ENCODE measurements at places on chromosomes 11 and 22. TPM values are rescaled to one million over a fixed set of nuclear protein-coding genes. Genes with fewer than 3 reads are reported as not detected.

- no peak for DNase-seq
Observed at GRCh38 chr11:132541794-132542193, 990.5 kb downstream of the OPCML start.

DNA sequence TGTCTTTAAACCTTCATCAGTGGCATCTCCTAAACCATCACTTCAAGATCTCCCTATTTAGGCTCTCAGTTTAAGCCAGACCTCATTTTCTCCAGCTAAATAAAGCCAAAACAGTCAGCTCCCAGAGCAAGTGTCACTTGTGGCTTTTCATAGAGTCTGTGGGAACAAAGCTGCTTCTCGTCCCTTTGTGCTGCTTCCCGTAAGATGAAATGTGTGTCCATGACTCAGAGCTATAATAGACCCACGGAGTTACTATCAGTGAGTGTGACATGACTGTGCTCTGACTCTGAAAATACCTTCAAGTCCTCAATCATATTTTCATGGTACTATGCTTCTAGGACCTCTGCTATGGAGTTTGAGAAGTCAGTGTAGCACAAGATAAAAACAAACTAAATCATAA lies 57.3 kb upstream of the SLN start:
- DNase-seq: no peak

- DNase-seq: peak; percentile 64
Observed at GRCh38 chr11:115504276-115505158, at the start of gene CADM1. TSS of gene CADM1 (minus strand) at chr11:115504415.

- DNase-seq: no peak
Observed at GRCh38 chr11:104917271-104918112, 19.2 kb upstream of the CASP12 start.

- no peak for DNase-seq
Observed at GRCh38 chr11:63889344-63889743, 27.6 kb downstream of the RCOR2 start.

- DNase-seq: no peak
Observed at GRCh38 chr11:101792814-101793213, 122.0 kb upstream of the CEP126 start.

DNA sequence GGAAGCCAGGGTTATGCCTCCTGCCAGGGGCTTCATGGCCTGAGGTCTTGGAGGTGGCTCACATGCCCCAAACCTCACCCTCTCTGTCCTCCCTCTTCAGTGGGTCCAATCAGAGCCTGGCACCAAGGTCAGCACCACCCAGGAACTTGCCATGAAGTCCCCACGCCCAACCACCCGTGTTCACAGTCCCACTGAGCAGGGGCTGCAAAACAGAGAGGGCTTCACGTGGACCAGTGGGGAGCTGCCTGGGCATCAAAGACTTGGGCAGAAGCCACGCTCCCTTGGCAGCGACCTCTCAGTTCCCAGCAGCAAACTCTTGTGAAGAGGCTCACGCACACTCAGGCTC lies 425.8 kb upstream of the B3GAT1 start:
- DNase-seq: no peak

- DNase-seq: no peak
Observed at GRCh38 chr11:134701564-134702165, 289.6 kb upstream of the B3GAT1 start.

DNA sequence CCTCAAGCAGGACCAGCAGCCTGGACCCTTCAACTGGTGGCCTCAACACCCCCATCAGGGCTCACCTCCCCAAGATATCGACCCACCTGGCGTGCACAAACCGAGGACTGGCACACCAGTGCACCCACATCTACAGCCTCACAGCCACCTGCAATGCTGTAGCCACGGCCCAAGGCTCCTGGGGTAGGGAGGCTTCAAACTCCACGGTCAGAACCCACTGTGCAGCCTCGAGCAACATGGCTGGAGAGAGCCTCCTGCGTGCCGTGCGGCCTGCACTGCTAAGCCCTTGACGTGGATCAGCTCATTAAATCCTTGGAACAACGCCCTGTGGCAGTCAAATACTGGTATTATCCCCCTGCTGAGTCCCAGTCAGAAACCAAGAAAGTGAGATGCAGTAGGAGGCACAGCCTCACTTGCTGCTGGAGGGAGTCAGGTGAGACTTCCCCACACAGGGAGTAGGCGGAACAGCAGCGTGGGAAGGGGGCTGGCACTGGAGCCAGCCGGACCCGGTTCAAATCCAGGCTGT lies 4.6 kb downstream of the CARD10 start:
- DNase-seq: no peak

DNA sequence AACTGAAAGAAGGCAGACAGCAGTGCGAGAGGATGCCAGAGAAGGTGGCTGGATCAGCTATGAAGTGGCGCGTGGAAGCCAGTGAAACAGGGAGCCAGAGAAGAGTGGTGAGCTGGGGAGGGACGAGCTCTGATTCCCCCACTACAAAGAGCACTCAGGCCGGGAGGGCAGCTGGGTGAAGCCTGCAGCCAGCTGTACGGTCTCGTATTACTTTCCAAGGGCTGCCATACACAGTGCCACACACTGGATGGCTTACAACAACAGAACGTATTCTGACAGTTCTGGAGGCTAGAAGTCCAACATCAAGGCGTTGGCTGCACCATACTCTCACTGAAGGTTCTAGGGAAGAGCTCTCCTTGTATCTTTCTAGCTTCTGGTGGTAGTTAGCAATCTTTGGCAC lies 47.1 kb upstream of the WNT11 start:
- DNase-seq: no peak

- no peak for DNase-seq
Observed at GRCh38 chr11:1819074-1819473, 15.7 kb upstream of the SYT8 start.

DNA sequence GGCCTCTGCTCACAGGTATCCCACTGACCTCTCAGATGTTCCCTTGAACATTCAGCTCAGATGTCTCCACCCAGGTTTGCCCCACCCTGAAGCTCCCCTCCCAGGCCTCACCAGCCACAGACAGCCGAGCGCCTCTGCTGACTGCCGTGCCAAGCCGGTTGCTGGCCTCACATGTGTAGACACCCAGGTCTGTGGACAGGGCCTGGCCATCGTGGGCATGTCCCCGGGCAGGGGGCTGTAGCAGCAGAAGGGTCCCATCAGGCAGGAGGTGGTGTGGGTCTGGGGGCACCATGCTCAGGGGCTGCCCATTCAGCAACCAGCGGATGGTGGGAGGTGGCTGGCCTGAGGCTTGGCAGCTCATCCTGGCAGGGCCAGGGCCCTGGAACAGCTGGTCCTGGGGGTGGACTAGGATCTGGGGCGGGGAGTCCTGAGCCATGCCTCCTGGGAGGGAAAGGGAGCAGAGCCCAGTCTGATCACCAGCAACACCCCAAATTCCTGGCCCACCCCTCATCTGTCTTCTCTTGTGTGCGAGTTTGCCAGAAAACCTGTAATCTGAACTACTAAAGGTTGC lies 759 bp downstream of the ROBO4 start:
- no peak for DNase-seq

GRCh38 chr22:50473855-50474671 lies 772 bp downstream of the SBF1 start:
- DNase-seq: peak; percentile 60

DNA sequence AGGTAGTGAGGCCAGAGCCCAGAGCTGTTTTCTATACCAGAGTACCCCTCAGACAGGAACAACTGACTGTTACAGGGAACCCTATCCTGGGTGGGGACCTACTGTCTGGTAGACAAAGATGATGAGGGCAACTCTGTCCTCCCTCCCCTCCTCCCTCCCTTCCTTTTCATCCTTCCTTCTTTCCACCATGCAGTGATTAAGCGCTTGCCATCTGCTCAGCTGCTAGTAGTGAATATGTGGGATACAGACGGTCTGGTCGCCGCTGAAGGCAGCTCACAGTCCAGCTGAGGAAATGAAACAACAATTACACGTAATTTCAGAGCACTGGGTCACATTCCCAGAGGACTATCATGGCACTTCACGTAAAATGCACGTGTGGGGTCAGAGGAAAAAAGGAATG lies 597.1 kb downstream of the BUD13 start:
- no peak for DNase-seq

DNA sequence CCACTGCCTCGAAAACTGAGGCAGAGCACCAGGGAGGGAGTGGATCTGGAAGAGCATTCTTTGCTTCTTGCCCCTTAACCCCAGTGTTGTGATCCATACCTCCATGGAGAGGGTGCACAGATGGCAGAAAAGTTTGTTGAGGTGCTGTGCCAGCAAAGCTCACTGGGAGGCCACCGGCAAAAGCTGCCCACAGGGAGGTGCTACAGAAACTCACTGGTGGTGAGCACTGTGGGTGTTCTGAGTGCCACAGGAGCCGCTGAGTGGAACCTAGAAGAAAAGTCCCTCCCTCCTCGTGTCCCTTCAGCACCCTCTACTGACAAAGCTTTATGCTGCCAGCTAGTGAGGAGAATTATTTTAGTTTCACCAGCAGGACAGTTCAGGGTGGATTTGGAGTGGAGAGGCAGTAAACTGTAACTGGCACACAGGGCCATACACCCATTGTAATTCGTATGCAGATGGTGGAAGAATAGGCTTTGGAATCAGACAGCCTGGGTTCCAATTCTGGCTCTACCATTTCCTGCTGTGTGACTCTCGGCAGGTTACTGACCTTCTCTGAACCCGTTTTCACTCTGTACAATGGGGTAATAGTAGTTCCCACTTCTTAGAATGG lies 84.6 kb downstream of the SWAP70 start:
- DNase-seq: peak; percentile 64

DNA sequence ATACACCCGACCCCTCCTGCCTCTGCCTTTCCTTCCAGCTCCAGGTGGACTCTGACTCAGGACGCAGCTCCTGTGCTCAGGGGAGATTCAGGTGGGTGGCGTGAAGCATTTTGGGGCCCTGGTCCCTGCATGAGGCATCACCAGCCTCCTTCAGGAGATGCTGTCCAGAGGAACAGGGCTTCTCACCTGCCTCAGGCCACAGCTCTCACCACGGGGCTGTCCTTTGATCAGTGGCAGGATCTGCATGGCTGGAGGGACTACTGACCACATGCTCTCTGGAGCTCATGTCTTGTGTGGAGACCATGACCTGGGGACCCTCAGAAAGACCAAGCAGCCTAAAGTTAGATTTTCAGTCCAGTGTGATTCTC lies 58.8 kb downstream of the GGTLC2 start:
- DNase-seq: no peak

GRCh38 chr11:63012839-63013238 lies 2.8 kb downstream of the SLC22A8 start:
- DNase-seq: no peak

GRCh38 chr11:8035200-8035855 lies 45.7 kb upstream of the TUB start:
- no peak for DNase-seq

DNA sequence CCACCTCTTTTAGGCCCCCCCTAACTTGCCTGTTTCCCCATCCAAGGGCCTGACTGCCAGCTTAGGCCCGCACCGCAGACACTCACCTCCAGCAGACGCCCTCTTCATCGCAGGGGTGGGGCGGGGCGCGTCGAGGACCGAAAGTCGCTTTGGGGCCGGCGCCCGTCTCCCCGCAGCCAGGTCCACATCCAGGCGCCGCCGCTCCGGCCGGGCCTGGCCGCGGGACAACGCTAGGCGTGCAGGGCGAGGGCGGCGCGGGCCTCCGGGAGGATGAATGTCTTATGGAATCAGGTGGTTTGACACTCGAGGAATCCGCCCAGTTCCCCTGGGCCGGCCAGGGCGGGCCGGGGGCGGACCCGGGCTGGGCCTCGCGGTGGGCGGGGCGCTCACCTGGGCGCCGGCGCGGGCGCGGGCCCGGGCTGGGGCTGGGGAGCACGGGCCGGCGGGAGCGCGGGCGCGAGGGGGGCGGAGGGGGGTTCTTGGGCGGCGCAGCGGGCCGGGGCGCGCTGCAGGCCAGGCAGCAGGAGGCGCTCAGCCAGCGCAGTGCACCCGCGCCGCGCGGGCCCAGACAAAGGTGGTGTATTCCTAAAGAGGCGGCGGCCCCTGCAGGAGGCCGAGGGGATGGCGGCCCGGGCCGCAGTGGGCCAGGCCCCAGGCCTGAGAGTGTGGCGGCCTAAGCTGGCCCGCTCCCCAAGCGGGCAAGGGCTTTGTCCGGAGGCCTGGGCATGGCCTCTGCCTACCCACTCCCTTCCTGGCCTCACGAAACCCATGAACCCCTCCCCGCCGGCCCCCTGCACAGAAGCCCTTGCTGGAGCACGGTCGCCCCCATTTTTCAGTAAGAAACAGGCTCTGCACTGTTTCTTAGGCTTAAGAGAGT lies 177.6 kb downstream of the IGLL1 start:
- peak; percentile 77 for DNase-seq

DNA sequence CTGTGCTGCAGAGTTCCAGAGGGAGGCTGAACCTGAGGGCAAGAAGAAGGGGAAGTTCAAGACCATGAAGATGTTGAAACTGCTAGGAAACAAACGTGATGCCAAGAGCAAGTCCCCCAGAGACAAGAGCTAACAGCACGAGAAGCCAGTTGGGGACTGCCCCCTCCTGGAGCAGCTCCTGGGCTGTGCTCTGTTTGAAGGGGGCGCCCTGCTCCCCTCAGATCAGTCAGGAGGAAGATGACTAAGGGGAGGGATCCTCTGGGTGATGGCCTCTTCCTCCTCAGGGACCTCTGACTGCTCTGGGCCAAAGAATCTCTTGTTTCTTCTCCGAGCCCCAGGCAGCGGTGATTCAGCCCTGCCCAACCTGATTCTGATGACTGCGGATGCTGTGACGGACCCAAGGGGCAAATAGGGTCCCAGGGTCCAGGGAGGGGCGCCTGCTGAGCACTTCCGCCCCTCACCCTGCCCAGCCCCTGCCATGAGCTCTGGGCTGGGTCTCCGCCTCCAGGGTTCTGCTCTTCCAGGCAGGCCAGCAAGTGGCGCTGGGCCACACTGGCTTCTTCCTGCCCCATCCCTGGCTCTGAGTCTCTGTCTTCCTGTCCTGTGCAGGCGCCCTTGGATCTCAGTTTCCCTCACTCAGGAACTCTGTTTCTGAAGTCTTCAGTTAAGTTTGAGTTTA lies 12.6 kb downstream of the C22orf23 start:
- DNase-seq: no peak

GRCh38 chr11:58625826-58626460 lies 3.5 kb downstream of the CNTF start:
- no peak for DNase-seq

Gene NCAM1
- 0.16 TPM for total RNA-seq

Gene ADORA2A
- total RNA-seq: 45.1 TPM

Gene MYOD1
- total RNA-seq: not detected

Gene SELENOM
- total RNA-seq: 6.4 TPM

Gene SMIM35
- total RNA-seq: not detected

Gene MS4A15
- total RNA-seq: not detected

Gene SYT12
- not detected for total RNA-seq

Gene MS4A13
- total RNA-seq: not detected

Gene MYH9
- 551 TPM for total RNA-seq

Gene OR4A16
- not detected for total RNA-seq

All from activated naive CD8-positive, alpha-beta T cell treated with anti-CD3 and anti-CD28 coated beads for 36 hours (primary cell).